Stimulated activated CD8-positive, alpha-beta memory T cell treated with anti-CD3 and anti-CD28 coated beads, Interleukin-15, amount 100 ng/mL, for 1 hour (primary cell): ENCODE measurements at places on chromosomes 1 and 21.

DNA sequence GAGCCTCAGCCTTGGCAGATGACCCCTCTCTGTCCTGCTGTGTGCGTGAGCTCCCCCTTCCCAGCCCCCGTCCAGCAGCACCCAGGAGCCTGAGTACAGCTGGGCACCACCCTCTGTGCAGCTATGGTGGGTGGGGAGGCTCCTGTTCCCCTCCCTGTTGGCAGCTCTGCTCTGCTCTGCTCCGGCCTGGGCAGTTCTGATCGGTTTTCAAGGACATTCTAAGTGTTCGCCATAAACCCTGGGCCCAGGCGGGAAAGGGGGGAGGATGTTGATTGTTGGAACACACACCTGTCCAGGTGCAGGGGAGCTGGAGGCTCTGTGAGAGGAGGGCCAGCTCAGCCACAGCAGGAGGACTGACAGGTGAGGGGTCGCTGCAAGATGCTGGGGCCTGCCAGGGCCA is at the start of gene CLCNKB:
CLCNKB (plus strand) TSS at position 262 of the 400 bp plus-strand sequence. CDS start 711 bp downstream, outside the sequence.
- DNase-seq: no peak

- DNase-seq: no peak
These were observed 27.5 kb upstream of the PLPPR4 start for GRCh38 chr1:99236756-99237155.

- DNase-seq: no peak
These were observed 46.4 kb upstream of the ADGRL4 start for GRCh38 chr1:79052829-79053449.

GRCh38 chr1:50108497-50109059 is at the start of gene ELAVL4:
Gene ELAVL4 (plus strand): TSS chr1:50108920. CDS start chr1:50109190, 270 bp downstream.
- DNase-seq: no peak

DNA sequence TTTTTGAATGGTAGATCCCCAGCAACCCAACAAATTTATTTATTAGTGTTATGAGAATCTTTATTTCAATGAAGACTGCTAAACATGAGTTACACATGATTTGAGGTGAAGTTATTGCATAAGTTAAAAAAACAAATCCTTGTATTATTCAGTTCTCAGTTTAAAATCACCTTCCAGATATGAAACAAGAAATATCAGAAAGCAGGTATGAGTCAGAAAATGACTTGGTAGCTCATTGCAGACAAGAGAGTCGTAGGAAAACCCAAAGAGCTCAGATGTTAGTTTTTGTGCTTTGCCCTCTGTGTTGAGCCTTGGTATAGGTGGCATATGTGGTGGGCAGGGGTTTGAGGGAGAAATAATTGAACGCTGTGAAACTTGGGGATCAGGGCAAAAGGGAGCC is 339.4 kb downstream of the BRINP3 start:
- DNase-seq: no peak

GRCh38 chr1:224058303-224058702 is 55.6 kb upstream of the FBXO28 start:
- DNase-seq: no peak

- DNase-seq: no peak
These were observed 222.9 kb downstream of the FAM72C start for GRCh38 chr1:143748906-143749305.

DNA sequence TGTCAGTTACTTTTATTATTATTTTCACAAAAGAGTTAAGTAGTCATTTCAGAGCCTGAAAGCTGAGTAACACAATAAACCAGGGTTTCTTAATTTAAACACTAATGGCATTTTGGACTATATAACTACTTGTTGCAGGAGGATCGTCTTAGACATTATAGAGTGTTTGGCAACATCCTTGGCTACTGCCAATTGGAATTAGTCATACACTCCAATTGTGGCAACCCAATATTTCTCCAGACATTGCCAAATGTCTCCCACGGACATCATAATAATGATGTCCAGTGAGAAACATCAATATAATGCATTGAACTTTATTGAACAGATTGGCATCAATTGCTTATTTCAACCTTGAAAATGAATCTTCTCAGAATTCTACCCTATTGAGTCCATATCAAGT is 441.9 kb upstream of the ADGRL4 start:
- no peak for DNase-seq

DNA sequence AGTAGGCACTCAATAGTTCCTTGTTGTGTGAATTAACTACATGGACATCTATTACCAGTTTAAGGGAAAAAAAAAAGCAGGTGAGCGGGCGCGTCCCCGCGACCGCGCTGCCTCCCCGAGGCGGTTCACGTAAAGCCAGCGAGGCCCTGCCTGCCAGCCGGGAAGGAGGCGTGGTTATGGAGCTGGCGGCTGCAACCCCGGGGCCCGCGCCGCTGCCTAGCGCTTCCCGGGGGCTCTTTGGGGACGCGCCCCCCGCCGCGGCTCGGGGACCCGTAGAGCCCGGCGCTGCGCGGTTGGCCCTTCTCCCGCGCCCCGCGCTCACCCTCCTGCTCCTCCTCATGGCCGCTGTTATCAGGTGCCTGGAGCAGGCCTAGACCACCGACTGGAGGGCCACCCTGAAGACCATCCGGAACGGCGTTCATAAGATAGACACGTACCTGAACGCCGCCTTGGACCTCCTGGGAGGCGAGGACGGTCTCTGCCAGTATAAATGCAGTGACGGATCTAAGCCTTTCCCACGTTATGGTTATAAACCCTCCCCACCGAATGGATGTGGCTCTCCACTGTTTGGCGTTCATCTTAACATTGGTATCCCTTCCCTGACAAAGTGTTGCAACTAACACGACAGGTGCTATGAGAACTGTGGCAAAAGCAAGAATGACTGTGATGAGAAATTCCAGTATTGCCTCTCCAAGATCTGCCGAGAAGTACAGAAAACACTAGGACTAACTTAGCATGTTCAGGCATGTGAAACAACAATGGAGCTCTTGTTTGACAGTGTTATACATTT is 2.6 kb upstream of the CC2D1B start:
- no peak for DNase-seq

DNA sequence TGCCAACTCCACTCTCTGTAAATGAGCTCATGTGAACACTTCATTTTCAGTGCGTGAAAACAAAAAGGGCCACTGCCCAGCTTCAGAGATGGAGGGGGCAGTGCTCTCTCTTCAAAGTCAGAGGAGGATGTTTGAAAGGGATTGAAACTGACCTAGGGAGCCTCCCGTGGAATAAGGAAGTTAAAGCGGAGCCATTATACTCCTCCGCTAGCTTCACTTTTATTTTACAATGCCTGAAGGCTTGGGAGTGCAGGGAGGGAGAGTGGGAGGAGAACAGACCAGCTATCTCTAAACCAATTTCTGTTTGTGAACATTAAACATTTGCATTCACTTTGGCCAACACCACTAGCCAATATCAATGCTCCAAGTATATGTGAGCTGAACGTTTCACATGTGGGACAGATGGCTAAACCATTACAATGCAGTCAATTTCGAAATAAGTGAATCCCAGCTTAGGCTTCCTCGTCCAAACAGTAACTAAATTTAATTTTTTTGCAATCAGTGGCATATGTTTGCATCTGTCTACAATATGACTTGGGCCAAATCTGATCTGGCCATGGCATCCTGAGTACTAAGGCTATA is 126.9 kb downstream of the ESRRG start:
- no peak for DNase-seq

GRCh38 chr21:39976800-39977199 is 109.6 kb downstream of the PCP4 start:
- DNase-seq: no peak

DNA sequence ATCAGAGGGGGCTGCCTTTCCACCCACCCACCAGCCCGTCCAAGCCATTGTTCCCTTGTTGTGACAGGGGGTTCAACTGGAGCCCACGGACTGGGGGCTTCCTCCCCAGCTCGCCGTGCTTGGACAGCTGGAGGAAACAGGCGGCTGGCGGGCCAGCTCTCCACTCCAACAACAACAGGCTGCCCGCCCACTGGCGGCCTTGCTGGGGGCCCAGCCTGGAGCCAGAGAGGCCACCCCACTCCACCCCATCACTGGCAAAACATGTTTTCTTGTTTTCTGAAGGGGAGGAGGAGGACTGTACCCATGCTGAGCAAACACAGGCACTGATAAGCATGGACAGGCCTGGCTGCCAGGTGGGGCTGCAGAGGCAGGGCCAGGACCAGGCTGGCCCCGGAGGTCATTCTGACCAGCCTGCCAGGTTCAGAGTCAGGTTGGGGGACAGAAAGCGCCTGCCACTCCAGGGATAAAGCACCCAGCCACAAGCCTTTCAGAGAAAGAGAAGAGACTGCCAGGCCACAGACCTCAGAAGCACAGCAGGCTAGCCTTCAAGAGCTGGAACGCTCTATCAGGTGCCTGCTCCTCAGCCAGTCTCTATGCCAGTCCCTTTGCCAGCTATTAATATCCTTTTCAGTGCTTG is 32.8 kb downstream of the GJA4 start:
- DNase-seq: no peak

- no peak for DNase-seq
These were observed 60.7 kb upstream of the BTG3 start for GRCh38 chr21:17673261-17674020.

DNA sequence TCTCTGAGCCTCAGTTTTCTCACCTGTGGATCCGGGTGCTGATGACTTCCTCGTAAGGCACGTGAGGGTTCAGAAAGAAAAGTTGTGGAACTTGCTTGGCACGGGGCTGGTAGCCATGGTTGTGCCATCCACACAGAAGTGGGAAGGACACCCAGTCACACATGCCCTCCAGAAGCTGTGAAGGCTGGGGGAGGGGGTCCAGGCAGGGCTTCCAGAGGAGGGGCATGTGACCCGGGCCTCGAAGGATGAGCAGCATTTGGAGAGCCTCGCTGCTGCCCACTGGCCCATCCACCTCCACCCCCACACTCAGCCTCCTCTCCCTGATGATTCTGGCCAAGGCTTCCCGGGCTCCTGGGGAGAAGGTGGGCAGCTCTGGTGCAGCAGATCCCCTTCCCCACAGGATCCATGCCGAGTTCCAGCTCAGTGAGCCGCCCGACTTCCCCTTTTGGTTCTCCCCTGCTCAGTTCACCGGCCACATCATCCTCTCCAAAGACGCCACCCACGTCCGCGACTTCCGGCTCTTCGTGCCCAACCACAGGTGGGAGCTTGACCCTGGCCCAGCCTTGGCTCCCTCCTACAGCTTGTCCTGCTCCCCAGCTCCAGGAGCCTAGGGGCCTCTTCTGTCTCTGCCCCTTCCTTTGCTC is 9.4 kb downstream of the SELENON start:
- no peak for DNase-seq

GRCh38 chr1:53326598-53327181 is 1.2 kb downstream of the LRP8 start:
- no peak for DNase-seq

DNA sequence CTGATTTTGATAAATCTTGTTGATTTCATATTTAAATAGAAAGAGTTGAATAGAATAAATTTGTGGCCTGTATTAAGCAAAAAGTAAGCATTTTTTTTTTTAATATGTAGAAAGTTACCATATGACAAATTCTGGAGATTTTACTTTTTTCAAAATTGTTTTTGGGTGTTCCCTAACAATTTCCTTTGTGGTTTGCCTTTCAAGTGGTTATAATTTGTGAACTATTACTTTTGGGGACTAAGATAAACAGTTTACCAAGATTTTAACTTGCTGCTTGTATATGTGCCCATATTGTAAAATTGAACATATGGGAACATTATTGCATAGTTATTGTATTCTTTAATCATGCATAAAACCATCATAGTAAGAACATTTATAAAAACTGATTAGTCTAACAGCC is 34.6 kb downstream of the SLC30A7 start:
- no peak for DNase-seq

DNA sequence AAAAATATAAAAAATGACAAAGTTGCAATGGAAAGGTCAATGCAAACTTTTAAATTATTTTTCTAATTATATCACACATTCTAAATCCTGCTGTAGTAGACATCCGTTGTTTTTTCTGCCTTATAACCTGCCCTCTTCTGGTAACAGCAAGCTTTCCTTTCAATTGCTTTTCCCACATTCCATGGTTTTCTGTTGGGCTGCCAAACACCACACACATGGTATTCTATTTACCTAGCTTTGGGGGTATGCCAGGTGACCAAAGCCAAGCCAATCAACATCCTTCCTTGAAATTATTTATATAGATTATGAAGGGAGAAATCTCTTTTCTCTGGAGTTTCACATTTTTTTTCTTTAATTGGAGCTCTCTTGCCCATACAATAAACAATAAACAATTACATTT is 3.4 kb upstream of the LAMC1 start:
- DNase-seq: no peak

DNA sequence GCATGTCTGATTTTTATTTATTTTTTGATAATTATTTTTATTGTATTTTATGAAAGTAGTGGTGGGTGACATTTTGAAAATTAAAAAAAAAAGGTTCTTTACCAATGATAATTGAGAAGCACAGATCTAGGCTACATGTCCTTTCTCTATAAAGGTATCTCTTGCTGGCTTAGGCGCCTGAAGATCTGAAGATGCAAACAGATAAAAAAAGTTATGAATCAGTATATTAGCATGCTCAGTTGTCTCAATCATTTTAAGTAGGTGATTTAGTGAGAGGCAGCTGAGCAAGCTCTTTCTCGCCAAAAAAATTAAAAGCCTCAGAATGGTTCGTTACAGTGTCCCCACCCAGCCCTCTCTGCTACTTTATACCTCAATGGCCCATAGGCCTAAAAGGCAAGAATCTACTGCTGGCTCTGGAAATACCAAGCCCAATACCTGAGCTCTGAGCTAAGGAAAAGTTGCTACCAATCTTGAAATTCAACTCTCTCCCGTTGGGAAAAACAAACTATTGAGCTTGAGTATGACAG is 42.2 kb upstream of the DPT start:
- no peak for DNase-seq

DNA sequence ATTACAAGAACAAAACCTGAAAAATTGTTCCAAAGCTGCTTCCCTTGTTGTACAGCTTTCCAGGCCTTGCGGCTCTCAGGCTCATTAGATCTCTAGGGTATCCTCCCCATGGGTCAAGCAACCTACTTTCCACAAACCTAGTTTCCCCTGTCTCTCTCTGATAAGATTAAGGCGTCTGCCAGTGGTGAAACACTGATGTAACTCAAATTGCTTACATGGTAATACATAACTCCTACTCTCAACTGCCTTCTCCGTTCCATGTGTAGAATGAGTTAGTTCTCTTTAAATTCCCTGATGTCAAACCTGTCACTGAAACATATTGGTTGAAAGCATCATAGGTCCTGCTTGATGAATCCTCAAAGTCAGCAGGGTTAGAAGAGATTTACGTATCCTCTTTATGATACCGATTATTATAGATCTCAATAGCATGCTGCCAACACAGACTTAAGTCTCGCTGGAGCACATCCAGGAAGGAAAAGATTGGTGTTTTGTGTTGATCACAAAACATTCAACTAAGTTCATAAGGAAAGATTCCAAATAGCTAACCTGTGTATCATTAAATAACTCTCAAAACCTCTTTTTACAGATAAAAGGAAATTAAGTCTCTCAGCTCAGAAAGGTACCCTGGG is 10.6 kb downstream of the PPP1R15B start:
- DNase-seq: no peak
